Myocyte (in vitro differentiated cells): ENCODE measurements at places on chromosomes 3 and 15. TPM values are rescaled to one million over a fixed set of nuclear protein-coding genes. Genes with fewer than 3 reads are reported as not detected.

DNA sequence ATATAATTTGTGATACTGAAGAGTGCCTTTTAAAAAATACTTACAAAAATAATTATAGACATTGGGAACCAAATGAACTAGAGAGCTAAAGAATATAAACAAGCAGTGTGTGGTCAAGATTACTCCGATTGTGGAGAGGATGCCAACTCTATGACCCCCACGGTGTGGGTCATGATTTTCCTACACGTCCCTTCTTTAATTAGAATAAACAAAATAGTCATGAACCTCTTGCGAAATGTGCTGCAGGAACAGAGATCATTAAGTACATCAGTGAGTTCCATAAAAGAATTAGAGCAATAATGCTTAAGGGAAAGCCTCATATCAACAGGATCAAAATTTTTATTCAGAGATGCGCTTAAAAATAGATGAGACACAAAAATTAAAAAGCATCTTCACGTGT, 476.6 kb upstream of the ROBO1 start:
- no peak for DNase-seq

DNA sequence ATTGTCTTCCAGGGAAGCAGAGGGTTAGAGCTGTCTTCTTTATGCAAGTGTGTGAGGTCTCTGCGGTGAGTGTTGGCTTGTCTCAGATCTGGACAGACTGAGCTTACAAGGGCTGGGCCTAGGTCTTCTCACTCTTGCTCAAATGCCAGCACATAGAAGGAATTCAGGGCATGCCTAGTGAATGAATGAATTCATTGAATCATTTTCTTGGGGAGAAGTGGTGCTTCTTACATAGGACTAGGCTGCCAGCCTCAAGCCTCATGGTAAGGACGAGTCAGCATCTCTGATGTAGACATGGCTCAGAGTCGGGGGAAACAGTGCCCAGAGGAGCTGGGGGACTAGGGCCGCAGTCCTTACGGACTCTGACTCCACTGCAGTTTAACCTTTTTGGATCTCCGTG, 17.2 kb downstream of the MKRN2 start:
- DNase-seq: no peak

DNA sequence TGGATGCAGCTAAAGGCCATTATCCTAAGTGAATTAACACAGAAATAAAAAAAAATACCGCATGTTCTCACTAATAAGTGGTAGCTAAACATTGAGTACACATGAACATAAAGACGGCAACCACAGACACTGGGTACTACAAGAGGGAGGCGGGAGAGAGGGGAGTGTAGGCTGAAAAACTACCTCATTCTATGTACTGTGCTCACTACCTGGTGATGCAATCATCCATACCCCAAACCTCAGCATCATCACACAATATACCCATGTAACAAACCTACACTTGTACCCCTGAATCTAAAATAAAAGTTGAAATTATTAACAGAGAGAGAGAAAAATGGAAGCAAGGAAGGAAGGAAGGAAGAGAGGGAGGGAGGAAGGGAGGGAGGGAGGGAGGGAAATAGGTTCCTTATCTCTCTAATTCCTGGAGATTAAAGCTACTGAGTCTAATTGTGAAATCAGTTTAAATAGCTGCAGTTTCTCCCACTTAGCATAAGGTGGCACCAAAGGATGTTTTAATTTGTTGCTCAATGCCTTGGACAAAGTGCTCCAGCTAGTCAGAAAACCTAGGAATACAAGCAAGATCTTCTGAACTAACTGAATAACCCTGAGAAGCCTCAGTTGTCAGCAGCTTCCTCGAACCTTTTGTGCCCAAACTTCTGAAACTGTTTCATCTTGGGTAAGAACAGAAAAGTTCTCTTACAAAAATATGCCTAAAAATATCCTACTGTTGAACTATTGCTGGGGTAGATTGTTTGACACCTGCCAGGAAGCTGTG, 79.4 kb upstream of the ATP11B start:
- DNase-seq: peak; percentile 75

DNA sequence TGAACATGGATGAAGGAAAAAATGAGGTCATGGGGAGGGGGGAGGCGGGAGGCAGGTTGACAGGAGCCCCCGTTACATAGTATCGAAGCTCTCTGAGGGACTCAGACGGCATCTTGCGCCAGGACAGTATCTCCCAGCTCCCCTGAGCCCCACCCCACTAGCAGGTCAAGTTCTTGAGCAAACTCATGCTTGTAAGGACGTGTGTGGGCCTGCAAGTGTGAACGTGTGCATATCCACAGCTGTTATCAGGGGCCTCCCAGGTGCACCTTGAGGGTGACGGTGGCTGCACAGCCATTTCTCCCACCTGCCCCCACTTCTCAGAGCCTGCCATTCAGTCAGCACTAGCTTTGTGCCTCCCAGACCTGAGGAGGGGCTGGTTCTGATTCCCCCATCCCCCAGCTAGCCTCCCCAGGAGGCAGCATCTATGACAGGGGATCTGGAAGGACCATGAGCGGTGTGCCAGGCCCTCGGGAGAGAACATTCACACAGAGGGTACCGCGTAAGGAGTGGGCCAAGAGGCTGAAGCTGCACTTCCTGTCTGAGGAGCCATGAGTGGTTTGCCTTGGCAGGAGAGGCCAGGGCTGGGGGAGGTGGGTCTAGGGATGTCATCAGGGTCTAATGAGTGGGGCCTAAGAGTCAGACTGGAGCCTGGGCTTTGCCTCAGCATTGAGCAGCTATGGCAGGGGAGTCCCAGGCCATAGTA, 2.9 kb downstream of the SEMA3F start:
- no peak for DNase-seq

DNA sequence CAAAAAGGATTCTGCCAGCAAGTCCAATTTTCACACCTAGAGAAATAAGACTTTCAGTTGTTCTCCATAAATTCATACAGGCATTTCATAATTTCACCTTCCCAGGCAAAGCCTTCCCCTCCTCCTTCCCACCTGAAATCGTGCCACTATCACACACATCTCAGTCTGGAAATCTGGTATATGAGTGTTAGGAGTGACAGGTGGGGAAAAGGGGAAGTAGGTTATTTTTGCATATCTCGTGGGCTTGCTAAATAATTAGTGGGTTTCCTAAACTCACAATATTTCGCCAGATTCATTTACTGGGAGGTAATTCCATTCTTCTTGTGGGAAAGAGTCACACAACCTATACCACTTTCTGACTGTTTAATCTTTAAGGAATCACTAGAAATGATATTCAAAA, 7.4 kb downstream of the ALDH1A2 start:
- DNase-seq: no peak

DNA sequence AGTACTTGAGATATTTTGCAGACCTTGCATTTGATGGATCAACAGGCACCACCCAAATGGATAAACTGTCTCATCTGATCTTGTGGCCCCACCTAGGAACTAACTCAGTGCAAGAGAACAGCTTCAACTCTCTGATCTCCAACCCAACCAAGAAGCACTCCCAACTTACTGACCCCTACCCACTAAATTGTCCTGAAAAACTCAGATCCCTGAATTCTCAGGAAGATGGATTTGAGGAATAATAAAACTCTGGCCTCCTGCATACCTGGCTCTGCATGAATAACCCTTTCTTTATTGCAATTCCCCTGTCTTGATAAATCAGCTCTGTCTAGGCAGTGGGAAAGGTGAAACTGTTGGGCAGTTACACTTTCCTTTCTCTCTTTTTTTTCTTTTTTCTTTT, 247.9 kb downstream of the ZPLD1 start:
- DNase-seq: no peak

DNA sequence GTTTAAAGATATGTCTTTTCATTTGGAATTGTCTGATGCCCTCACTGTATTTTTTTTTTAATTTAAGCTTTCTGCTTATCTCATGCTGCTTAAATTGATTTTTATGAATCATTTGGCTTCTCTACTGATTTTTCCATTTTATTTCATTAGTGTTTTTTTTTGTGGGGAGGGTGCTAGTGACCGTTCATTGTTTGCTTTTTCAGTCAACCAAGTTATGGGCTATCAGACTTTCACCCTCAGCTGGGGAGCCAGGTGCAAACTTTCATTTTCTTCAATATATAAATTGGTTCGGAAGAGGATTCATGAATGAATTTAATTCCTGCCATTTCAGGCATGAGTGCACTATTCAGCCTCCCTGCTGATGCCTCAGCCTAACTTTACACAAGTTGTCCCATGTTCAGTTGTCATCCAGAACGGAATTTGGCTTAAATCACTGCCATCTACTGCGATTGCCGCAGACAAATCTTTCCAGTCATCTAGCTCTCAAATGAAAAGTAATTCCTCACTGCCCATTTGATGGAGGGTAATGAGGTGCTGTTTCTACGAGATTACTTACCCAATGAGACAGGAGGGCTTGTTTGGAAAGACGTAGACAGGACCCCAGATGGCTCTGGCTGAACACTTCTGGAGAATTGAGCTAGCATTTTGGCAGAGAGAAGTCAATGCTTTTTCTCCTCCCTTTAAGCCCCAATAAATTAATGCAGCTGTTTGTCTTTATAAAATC, 89.9 kb upstream of the RORA start:
- no peak for DNase-seq

- no peak for DNase-seq
Observed at GRCh38 chr3:54134713-54135112, 12.4 kb downstream of the CACNA2D3 start.

GRCh38 chr3:184480831-184481230, 80.8 kb upstream of the EPHB3 start:
- no peak for DNase-seq

DNA sequence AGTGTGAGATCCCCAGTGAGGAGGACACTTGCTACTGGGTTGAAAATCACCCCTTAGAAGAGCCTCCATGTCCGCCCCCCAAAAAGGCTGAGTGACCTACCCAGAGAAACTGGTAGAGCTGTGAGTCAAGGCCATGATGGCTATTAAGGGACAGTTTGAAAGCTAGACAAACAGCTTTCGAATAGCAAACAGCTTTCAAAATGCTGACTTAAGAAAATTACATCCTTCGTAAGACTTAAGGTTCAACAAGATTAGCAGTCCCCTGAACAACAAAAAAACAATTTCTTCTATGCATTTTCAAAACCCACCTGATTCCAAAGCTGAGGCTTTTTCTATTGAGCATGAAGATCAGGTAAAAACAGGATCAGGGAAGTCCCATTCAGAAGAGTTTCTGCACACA, 269.7 kb upstream of the SOX2 start:
- no peak for DNase-seq

GRCh38 chr3:123755085-123755484, 129.0 kb downstream of the MYLK start:
- no peak for DNase-seq

DNA sequence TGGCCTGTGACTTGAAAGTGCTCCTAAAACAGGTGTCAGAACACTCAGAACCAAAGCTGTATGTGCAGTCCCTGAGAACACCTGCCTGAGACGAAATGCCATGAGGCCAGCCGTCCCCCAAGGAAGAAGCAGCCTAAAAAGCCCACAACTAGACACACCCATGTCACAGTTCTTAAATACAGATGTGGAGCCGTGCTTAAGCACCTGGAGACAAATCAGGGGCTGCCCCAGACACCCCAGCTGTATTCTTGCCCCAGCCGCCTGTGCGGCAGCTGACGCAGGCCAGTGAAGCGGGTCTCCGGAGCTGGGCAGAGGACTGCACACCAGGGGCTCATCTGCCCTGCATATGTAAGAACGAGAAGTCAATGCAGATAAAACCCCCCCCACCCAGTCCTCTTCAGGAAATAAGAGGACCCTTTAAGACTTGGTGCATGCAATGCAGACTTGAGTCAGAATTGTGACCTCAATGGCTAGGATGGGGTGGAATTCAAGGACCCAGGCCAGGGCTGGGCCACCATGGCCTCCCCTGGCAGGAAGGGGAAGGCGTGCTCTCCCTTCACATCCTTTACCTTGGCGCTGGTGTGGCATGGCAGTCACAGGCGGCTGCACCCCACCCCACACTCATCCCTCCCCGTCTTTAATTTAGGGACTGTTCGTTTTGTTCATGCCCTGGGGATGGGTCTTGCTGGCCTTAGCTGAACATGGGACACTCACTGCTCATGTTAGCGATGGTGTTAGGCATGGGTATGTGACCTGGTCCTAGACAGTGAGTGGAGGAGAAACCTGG, 27.7 kb upstream of the PLXNA1 start:
- no peak for DNase-seq

- no peak for DNase-seq
Observed at GRCh38 chr3:67587811-67588210, 66.6 kb downstream of the SUCLG2 start.

DNA sequence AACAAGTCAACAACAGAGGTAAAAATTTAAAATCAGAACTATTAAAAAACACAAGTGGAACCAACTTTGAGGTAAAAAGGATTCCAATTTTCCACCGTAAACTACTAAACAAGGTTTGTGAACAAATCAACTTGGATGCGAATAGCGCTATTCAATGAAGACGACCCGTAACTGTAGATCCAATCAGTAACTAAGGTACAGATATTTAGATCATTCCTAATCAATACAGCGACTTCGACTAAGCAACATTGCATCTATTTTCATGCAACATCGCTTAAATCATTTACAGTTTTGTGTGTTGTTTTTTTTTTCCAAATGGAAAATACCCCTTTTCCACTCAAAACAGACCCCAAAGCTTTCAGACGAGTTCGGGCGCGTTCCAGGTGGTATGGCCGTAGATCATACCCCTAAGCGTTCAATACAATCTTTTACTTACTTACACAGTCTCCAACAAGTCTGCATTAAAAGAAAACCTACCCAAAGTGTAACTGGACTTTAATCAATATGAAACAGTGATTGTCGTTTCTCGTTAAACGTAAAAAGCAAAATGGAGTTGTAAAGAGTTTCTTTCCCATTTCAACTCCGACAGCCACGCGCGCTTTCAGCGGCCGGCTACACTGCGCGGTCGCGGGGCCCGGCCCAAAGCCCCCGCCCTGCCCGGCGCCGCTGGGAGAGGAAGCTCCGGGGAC, 786 bp downstream of the RHOA start:
- DNase-seq: no peak

DNA sequence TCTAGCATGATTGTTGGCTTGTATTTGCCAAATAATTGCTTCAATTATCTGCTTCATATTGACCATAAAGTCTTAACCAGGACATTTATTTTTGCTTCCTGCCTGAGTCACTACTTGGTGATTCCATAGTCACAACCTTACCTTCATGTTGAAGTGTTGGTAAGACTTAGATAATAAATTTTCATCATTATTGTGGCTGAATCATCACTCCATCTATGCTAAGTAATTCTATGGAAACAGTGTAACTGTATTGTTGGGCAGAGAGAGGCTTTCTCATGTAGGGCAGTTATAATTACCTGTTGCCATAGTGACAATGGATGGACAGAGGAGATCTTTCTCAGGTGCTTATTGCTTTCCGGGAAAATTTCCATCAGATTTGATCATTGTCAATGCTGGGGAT, 330.7 kb upstream of the LRRC3B start:
- DNase-seq: no peak

GRCh38 chr3:77588863-77589262, 549.0 kb downstream of the ROBO2 start:
- no peak for DNase-seq

Gene SCN11A
- total RNA-seq: not detected in 2 replicates

Gene CDHR4
- total RNA-seq: 0.19 TPM in 1 of 2 replicates, not detected in the other

Gene INO80
- total RNA-seq: 14.0 and 14.8 TPM in 2 replicates

Gene HGD
- not detected in 2 replicates for total RNA-seq

Gene STXBP5L
- 0.10 and 0.19 TPM in 2 replicates for total RNA-seq

Gene OR5K2
- total RNA-seq: not detected in 2 replicates

Gene SLC22A14
- 0.78 and 0.83 TPM in 2 replicates for total RNA-seq

Gene FGD5
- total RNA-seq: not detected in 2 replicates

Gene PARP3
- 21.7 and 24.0 TPM in 2 replicates for total RNA-seq

Gene EPHA6
- total RNA-seq: not detected in 2 replicates

Gene MYZAP
- 1.5 and 3.9 TPM in 2 replicates for total RNA-seq

Gene IMPG2
- total RNA-seq: 0.67 and 0.78 TPM in 2 replicates

Gene CASR
- total RNA-seq: not detected in 2 replicates

Gene PLA2G4E
- not detected in 2 replicates for total RNA-seq

Gene FMN1
- total RNA-seq: 20.8 and 26.6 TPM in 2 replicates

Gene CA12
- total RNA-seq: 0.26 and 0.62 TPM in 2 replicates

Gene MEGF11
- total RNA-seq: not detected in 2 replicates
